Osteoblast (primary cell): ENCODE measurements at places on chromosomes 5 and 9.

GRCh38 chr9:101398930-101399642 is 435 bp downstream of the ZNF189 start:
- peak; percentile 63 for DNase-seq

- no peak for DNase-seq
These were observed 23.1 kb upstream of the NRARP start for GRCh38 chr9:137325124-137325523.

DNA sequence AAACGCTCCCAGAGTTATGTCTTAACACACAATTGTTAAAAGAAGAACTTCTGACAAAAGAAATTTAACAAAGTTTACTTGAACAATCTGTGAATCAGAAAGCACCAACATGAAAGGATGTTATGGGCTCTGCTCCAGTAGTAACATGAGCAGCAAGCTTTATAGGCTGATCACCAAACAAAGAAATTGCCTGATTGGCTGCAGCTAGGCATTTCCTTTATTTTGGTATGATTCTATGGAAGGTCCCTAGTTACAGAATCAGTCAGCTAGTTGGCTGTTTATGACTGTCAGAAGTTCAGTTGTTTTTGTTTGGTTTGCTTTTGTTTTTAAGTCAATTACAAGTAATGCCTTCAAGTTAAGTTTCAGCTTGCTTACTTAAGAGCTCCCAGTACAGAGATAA is 102.4 kb upstream of the SMC2 start:
- DNase-seq, result no peak

DNA sequence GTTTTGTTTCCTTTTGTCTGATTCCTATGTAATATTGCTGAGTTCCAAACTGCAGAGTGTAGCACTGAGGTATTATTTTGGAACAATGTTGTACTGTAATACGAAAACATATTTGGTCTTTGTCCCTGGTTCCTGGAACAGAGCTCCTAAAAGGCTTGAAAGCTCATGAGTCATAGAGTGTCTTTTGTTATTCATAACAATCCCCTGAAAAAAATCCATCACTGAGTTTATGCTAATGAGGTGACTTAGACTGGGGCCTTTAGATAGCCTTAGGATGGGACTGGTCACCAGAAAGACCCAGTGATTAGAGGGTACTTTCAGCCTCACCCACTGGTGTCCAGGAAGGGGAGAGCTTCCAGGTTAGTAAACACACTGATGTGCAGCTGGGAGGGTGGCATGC is 132.7 kb upstream of the POU5F2 start:
- DNase-seq, result peak; percentile 75

DNA sequence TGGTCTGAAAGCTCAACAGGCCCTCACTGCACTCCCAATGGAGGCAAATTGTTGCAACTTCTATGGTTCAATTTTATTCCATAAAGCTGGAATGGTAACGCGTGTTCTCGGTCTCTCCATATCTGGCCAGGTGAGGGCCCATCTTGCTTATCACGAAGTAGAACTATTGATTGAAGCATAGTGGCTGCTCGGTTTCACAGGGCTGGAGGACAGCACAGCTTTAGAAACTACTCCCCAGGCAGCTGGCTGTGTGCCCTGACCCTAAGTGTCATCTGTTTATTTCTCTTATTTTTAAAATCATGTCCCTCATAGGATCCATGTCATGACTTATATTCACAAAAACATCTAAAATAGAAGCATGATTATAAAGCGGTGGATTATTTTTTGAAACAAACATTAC is 223.4 kb downstream of the NPR3 start:
- DNase-seq, result peak; percentile 23

GRCh38 chr5:53934151-53934820 is 373.8 kb downstream of the NDUFS4 start:
- DNase-seq, result peak; percentile 62
